ENCODE measurements at places on chromosomes 13 and 19. TPM values are rescaled to one million over a fixed set of nuclear protein-coding genes. Genes with fewer than 3 reads are reported as not detected.
A peak's percentile ranks its signal among the peaks of the same experiment; 100 is the strongest.

DNA sequence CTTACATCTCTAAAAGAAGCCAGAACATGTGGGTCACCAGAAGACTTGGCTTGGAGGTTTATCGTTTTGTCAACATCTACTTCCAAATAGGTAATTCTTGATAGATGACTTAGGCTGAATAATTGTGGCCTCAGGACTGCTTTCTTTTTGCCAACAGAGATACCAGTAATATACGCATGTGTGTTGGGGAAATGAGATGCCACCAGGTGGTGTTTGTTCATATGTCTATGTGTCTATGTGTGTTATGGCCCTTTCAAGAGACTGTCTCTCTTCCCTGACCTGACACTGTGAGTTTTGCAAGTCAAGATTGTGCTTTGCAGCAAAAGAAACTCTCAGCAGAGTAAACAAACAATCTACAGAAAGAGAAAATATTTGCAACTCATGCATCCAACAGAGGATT is 31.6 kb upstream of the METTL21C start:
- DNase-seq: peak; percentile 42

- no peak for DNase-seq
These were observed 15.4 kb upstream of the NOP53 start for GRCh38 chr19:47729799-47730520.

- no peak for DNase-seq
These were observed 23.2 kb downstream of the PDS5B start for GRCh38 chr13:32609428-32609827.

GRCh38 chr19:30222428-30222873 is 149.7 kb upstream of the ZNF536 start:
- DNase-seq: no peak

DNA sequence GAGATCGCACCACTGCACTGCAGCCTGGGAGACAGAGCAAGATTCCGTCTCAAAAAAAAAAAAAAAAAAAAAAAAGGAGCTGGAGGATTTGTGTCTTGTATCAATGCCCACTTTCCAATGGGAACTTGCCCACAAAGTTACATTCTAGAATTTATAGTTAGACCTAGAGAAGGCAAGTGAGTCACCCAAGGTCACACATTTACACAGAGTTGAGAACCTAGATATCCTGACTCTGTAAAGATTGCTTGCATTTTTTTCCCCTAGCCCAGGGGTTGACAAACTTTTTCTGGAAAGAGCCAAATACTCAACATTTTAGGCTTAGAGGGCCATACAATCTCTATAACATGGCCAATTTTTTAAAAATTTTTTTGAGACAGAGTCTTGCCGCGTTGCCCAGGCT is 7.7 kb upstream of the BRD4 start:
- no peak for DNase-seq

GRCh38 chr19:42269478-42270345 is 660 bp downstream of the CIC start:
- no peak for DNase-seq

DNA sequence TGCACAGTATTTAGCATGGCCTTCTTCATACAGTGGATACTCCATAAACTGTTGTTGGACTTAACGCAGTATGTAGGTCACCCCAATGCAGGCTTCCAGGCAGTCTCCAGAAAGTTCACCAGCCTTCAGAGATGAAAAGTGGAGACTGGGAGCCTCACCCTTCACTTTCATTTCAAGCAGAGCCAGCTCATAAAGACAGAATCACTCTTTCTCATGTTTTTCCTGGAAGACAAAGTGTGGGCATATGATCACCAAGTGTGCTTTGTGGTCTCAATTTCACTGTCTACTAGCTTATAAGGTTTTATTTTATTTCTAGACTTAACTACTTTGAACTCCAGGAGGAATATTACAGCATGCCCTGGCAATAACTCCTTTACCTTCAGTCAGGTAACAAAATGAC is 26.3 kb upstream of the TNFSF11 start:
- no peak for DNase-seq

GRCh38 chr19:4456476-4456842 is 1.1 kb downstream of the UBXN6 start:
- DNase-seq: peak; percentile 35

DNA sequence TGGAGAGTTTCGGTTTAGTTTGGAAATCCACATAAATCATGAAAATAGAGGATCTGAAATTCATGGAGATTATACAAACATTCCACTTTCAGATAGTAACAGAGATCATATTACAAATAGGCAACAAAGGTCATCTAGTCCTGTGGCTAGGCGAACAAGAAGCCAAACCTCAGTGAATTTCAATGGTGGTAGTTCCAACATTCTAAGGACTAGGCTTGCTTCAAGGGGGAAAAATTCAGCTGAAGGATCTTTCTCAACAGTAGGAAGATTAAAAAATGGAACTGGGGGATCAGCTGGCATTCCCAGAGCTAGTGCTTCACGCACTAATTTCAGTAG is 47.0 kb downstream of the FOXO1 start:
- no peak for DNase-seq

- DNase-seq: no peak
These were observed 248.0 kb downstream of the KCTD12 start for GRCh38 chr13:76638181-76638580.

GRCh38 chr19:8034178-8034525 is 18.4 kb upstream of the CCL25 start:
- DNase-seq: no peak

Gene RPS15
- total RNA-seq: 2,084 TPM

Gene SLITRK1
- not detected for total RNA-seq

Gene CYSLTR2
- total RNA-seq: not detected

Gene NKG7
- not detected for total RNA-seq

Gene BEST2
- not detected for total RNA-seq

All from HT1080 (cell line).